ENCODE measurements at places on chromosomes 16 and 17. TPM values are rescaled to one million over a fixed set of nuclear protein-coding genes. Genes with fewer than 3 reads are reported as not detected.

CLEC10A gene
- total RNA-seq, result not detected

VMO1 gene
- 0.69 TPM for total RNA-seq

PTGES3L gene
- total RNA-seq, result 3.7 TPM

SDR42E2 gene
- total RNA-seq, result 0.23 TPM

TMEM107 gene
- 31.4 TPM for total RNA-seq

NTN1 gene
- total RNA-seq, result 24.2 TPM

FSCN2 gene
- total RNA-seq, result 1.4 TPM
